ENCODE measurements at places on chromosomes 2 and 18. TPM values are rescaled to one million over a fixed set of nuclear protein-coding genes. Genes with fewer than 3 reads are reported as not detected.

DNA sequence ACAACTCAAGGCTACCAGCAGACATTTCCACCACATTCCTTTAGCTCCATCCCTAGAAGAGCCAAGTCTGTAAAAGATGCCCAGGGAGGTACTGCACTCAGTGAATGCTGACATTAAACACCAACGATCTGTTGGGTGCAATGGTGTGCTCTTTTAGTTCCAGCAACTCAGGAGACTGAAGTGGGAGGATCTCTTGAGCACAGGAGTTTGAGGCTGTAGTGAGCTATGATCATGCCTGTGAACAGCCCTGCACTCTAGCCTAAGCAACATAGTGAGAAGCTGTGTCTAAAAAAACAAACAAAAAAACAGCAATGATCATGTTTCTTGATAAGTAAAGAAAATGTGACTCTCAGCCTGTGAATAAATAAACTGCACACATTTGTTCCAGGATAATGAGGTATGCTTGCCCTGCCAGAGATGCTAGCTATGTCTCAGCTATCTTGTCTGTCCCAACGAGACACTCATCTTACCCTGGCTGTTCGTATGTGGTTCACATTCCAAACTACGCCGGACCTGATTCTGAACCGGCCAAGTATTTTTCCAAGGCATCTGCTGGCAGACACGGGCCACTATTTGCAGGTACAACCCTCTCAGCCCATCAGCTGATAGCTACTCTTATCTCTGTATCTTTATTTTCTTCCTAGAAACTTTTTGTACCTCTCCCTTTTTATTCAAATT, 21.8 kb downstream of the TMEM182 start:
- H3K4me1 ChIP-seq, result no peaks in the 10 kb centered on the region
- no peaks in the 10 kb centered on the region for H3K27me3 ChIP-seq
- DNase-seq, result no peak
- no peaks in the 10 kb centered on the region for H3K36me3 ChIP-seq
- H3K4me3 ChIP-seq, result no peak overlapping the region

GRCh38 chr2:52881606-52882005, 886.0 kb upstream of the CHAC2 start:
- no peaks in the 10 kb centered on the region for H3K36me3 ChIP-seq
- no peak overlapping the region for H3K4me3 ChIP-seq
- no peaks in the 10 kb centered on the region for H3K4me1 ChIP-seq
- H3K27ac ChIP-seq, result no peak overlapping the region
- DNase-seq, result no peak

Gene IL1B
- total RNA-seq, result 0.44 TPM

DNA sequence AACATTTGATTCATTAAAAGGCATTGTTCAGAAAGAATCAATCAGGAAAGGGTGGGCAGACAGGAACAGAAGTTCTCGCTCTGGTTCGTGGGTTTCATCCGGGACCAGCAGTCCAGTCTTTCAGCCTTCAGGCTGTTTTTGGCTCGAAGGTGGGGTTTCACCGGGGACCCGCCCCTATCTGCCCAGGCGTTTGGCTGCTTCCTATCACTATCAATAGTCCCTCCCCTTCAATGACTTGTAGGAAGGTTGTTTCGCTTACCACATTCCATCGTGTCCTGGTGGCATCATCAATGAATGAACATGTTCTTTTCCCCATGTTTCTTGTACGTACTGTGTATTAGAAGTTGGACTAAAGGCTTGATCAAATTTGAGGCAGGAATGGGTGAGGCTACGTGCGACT, 130.3 kb downstream of the NEDD4L start:
- no peaks in the 10 kb centered on the region for H3K36me3 ChIP-seq
- H3K27me3 ChIP-seq, result peaks cover 2% of the 10 kb centered on the region
- no peak for DNase-seq

Gene CDH2
- total RNA-seq, result 0.16 TPM

- H3K36me3 ChIP-seq, result no peaks in the 10 kb centered on the region
- H3K4me1 ChIP-seq, result peaks cover 24% of the 10 kb centered on the region
- H3K27me3 ChIP-seq, result peaks cover 2% of the 10 kb centered on the region
- H3K4me3 ChIP-seq, result no peak overlapping the region
- DNase-seq, result no peak
- H3K27ac ChIP-seq, result no peak overlapping the region
Measured at GRCh38 chr2:439556-440402, 151.9 kb upstream of the ALKAL2 start.
